ENCODE measurements at places on chromosomes 4 and X. TPM values are rescaled to one million over a fixed set of nuclear protein-coding genes. Genes with fewer than 3 reads are reported as not detected.

Gene NEIL3
- 20.2 TPM for total RNA-seq

Gene ARHGEF9
- total RNA-seq: 27.5 TPM

Gene ADD1
- total RNA-seq: 261 TPM

Gene AMOT
- 1.8 TPM for total RNA-seq

Gene NXF2B
- not detected for total RNA-seq

Gene CYSLTR1
- 58.0 TPM for total RNA-seq

Gene NAP1L2
- 2.3 TPM for total RNA-seq

Gene RBM46
- total RNA-seq: not detected

Gene SMR3B
- not detected for total RNA-seq

Gene BEX5
- 1.4 TPM for total RNA-seq

Gene RNF212
- total RNA-seq: 2.1 TPM

Gene PDGFC
- total RNA-seq: not detected

Gene NAAA
- total RNA-seq: 28.4 TPM

Gene TMPRSS11F
- total RNA-seq: not detected

Gene CFAP99
- total RNA-seq: not detected

Gene PRDM5
- total RNA-seq: not detected

Gene VSIG4
- total RNA-seq: not detected

Gene ADAD1
- total RNA-seq: not detected

Gene ARAP2
- 80.8 TPM for total RNA-seq

Gene FHDC1
- total RNA-seq: 0.15 TPM

Gene CXCL5
- total RNA-seq: not detected

Gene UGT2B10
- total RNA-seq: not detected

Gene MMRN1
- total RNA-seq: 0.27 TPM

Gene GALNT7
- total RNA-seq: 16.5 TPM

Gene ADH1A
- total RNA-seq: not detected

Gene TMSB15A
- 0.54 TPM for total RNA-seq

Gene FREM3
- total RNA-seq: 0.05 TPM

Gene MBNL3
- 15.0 TPM for total RNA-seq

Gene GC
- total RNA-seq: not detected

Gene BANK1
- total RNA-seq: 0.66 TPM

Gene ARX
- total RNA-seq: not detected

Gene COX7B2
- not detected for total RNA-seq

Gene MAGEC3
- not detected for total RNA-seq

Gene GUCY1B1
- total RNA-seq: 0.07 TPM

Gene PDZD4
- 0.39 TPM for total RNA-seq

Gene LRRC66
- 0.27 TPM for total RNA-seq

Gene AVPR2
- not detected for total RNA-seq

Gene CLGN
- total RNA-seq: not detected

Gene JAKMIP1
- 28.8 TPM for total RNA-seq

Gene MAGEA4
- not detected for total RNA-seq

Gene TREX2
- total RNA-seq: 2.3 TPM

Gene POU3F4
- not detected for total RNA-seq

Gene KLF8
- total RNA-seq: 13.5 TPM

Gene CLIC2
- 1.0 TPM for total RNA-seq

Gene SPANXA1
- not detected for total RNA-seq

Gene NIPAL1
- total RNA-seq: 0.85 TPM

Gene CENPI
- 17.1 TPM for total RNA-seq
